ENCODE measurements at places on chromosomes 6 and 20. TPM values are rescaled to one million over a fixed set of nuclear protein-coding genes. Genes with fewer than 3 reads are reported as not detected.

- DNase-seq, result no peak
Observed at GRCh38 chr6:65701325-65701724, 5.7 kb downstream of the EYS start.

GRCh38 chr20:34842143-34842542, 16.7 kb upstream of the NCOA6 start:
- DNase-seq, result no peak

- no peak for DNase-seq
Observed at GRCh38 chr6:1306133-1306532, 5.8 kb upstream of the FOXQ1 start.

- no peak for DNase-seq
Observed at GRCh38 chr20:54197621-54198604, 10.0 kb upstream of the PFDN4 start.

GRCh38 chr6:15672818-15673217, 10.0 kb upstream of the DTNBP1 start:
- no peak for DNase-seq

DNA sequence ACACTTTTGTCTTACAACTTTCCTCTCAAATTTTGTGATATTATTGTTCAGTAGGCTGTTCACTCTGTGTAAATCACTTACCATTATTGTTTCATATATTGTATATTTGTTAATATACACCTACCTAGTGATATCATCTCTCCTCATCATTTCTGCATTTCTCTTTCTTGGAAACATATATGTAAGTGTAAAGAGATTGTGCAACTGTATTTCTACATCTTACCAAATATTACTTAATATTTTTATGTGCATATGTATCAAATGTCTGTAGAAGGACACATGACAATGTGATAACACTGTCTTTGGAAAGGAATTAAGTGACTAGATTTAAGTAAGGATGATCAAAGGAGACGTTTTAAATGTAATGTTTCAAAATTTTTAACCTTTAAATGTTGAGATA, 30.2 kb downstream of the ZNF322 start:
- no peak for DNase-seq

DNA sequence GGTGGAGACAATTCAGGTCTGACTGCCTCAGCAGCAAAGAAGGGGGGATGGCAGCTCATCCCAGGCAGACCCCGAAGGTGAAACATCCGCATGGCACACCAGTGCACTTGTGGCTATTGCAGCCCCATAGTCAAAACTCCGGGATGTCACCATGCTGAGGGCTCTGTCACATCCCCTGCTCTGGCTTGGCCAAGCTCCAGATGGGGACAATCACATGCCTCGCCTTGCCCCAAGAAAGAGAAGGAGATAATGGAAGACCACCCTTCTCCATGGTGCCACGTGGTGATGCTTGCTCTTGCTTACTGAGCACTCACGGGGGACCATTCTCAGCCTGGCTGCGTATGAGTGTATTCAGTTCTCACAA, 60.2 kb downstream of the RBM38 start:
- DNase-seq, result no peak

DNA sequence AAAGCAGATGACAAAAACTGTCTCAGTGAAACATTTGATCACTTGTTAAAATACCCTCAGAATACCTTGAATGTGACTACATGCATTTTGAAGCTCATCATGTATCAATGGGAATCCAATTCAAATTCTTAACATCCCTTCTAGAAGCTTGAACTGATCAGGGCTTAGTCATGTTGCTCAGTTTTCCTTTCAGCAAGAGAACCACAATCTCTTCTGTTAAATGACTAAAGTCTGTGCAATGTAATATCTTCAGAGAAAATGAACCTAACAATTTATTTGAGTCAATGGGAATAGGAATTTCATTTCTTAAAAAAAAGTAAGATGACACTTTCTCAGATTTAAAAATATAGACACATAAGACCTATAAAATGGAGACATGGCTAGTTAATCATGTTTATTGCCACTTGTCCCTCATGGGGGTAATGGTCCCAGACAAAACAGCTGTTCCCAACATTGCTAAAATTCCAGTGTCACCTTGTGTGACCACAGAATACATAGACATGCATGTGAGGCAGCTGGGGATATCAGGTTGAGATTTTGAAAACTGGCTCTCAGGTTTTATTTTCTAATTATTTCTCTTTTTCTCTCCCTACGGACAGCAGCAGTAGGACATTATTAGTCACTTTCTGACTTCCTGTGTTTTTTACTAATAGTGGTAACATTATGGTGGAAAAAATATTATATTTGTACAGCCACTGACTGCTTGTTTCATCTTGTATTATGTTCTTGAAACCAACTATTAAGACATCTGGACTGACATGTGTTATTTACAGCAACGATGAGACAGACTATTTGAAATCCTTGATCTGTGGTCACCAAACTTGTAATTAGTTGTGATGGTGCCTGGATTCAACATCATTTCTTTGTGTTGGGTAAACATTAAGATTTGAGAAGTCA, 192.5 kb downstream of the COL9A1 start:
- DNase-seq, result no peak

DNA sequence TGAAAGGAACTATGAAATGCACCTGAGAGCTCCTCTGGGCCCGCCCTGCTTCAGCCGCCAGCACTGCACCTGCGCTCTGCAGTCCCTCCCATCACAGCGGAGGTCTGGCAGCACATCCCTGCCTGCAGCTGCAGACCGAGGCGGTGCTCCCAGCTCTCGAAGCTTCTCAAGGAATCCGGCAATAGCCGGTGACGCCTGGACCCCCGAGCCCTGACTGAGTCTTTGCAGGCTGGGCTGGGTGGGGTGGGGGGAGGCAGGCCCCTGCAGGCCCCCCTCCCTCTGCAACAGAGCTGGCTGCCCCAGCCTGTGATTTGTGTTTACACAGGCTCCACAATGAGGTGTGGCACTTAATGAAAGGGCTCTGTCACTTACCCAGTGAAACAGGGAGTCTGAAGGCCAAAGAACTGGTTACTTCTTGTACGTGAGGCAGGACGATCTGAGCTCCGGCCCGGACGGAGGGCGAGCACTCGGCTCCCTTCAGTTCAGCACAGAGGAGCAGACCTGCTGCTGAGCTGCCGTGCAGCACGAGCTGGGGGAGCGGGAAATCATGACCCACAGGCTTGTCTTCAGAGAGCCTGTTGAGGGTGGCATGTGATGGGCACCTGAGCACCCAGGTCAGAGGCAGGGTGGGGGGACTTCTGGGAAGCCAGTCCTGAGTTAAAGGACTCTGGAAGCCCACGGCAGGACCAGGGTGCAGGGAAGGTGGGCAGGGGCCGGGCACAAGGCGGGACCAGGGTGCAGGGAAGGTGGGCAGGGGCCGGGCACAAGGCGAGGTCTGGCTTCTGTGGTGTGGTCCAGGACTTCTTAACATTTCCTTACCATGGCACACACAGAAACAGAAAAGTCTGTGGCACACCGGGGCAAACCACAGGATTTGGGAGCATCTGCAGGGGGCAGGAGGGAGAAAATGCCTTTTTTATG, 192.3 kb upstream of the THBS2 start:
- DNase-seq, result no peak

MUC22 gene
- total RNA-seq, result not detected

TRIM10 gene
- 0.09 TPM for total RNA-seq

RNF182 gene
- total RNA-seq, result not detected

MARCKS gene
- not detected for total RNA-seq

ABHD16B gene
- not detected for total RNA-seq

RAD21L1 gene
- not detected for total RNA-seq

SLC35F1 gene
- total RNA-seq, result not detected
